Activated CD4-positive, CD25-positive, alpha-beta regulatory T cell treated with anti-CD3 and anti-CD28 coated beads, Interleukin-2, amount 50 U/mL, for 72 hours (primary cell): ENCODE measurements at places on chromosomes 11 and 22.

DNA sequence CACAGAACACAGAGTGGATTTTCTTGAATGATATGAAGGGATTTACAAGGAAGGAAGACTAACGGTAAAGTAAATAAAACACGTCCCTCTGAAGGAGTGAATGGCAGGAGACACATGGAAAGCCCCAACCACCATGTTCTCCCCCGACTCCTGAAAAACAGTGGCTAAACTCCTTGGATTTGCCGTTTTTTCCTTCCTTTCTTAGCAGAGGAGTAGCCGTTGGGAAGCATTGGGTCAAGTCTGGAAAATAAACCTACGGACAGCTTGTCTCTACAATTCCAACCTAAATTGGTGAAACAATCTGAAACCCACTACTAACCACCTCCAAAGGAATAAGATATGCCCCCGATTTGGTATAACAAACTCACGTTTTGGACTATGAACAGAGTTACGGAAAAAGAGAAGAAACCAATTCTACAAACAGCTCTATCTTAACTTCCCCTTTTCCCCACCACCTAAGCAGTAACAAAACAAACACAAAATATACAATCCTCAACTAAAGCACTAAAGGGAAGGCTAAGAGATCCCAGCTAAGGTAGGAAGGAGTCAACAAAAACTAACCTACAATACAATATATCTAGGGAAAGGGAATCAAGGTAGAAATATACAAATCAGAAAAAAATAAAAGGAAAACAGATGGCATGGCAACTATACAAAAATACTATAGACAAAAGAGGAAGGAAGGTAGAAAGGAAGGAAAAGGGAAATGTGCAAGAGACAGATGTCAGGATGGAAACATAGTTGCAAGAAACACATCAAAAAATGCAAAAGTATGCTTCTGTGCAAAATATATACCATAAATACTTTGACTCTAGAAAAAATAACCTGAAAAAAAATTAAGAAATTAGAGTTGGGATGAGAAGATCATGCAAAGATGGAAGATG is 43.8 kb upstream of the LYVE1 start:
- DNase-seq: no peak

GRCh38 chr22:29750559-29751538 is 16.0 kb downstream of the ZMAT5 start:
- DNase-seq: no peak

DNA sequence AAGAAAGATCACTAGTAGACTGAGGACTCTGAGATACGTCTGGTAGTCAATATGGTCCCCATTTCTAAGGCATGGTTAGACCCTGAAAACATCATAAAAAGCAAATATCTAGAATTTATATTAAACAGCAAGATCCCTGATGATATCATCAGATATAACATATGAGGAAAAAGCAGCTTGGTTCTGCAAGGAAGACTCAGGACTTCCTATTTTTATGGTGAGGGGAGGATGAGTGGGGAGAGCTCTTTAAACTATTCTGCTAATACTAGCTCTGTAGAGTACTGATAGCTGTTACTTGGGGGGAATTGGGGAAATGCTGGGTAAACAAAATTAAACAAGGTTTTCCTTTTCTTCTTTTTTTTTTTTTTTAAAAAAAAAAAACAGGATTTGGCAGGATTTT is 235.8 kb downstream of the SWAP70 start:
- DNase-seq: no peak

GRCh38 chr22:45817745-45818423 is 146.2 kb downstream of the ATXN10 start:
- DNase-seq: no peak

GRCh38 chr11:114033066-114033465 is 26.4 kb upstream of the ZBTB16 start:
- DNase-seq: no peak
